MG63 (cell line): ENCODE measurements at places on chromosomes 7 and 10.

DNA sequence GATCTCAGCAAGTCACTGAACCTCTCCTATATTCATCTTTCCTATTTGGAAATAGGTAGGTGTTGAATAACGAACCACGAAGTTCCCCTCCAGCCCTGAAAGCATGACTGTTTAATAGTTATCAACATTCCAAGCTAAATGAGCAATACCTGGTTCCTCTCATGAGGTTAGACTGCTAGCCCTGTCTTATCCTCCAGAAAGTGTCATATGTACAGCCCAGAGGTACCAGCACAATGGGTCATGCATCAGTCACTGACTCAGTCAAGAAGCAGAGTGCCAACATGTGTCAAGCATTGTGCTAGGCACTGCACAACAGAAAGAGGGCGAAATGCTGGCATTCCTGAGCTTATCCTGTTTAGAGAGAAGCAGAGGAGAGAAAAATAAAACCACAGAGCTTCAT, 70.0 kb downstream of the AMPH start:
- peak; percentile 72 for DNase-seq

DNA sequence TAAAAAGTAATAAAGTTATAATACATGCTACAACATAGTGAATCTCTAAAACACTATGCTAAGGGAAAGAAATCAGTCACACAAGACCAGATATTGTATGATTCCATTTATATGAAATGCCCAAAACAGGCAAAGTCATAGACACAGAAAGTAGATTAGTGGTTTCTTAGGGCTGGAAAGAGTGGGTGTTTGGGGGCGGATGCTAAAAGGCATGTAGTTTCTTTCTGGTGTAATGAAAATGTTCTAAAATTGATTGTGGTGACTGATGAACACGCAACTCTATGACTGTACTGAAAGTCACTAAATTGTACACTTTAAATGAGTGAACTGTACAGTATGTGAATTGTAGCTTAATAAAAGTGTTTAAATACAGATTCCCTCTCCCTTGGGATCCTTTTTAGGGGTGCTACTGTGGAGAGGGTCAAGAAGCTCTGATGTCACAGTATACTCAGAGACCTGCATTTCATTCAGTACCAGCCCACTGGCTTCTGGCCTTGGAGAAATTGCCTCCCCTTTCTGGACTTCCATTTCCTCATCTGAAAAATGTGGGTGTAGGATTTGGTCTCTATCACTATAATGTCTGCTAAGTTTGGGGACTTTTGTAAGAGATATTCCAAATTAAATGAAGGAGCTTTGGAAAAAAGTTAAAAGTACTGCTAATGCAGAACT, 46.4 kb downstream of the AOAH start:
- DNase-seq: no peak

GRCh38 chr10:132396494-132397035, 435 bp upstream of the PWWP2B start:
- peak; percentile 59 for DNase-seq

DNA sequence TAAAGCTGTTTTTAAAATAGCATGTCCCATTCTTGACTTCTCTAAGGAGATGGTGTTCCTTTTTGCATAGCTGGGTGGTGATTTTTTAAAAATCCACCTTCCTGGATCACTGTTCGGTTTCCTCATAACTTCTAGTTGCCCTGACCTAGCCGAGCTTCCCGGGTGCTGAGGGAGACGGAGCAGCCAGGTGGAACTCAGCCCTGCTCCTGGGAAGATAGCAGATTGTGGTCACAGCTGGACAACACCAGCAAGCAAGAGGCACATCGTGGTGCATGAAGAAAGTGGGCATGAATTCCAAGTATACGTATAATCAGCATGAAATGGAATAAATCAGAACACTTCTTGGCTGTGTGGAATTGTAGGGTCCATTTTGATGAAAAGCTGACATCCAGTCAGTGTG, 73.5 kb upstream of the RSU1 start:
- DNase-seq: no peak

DNA sequence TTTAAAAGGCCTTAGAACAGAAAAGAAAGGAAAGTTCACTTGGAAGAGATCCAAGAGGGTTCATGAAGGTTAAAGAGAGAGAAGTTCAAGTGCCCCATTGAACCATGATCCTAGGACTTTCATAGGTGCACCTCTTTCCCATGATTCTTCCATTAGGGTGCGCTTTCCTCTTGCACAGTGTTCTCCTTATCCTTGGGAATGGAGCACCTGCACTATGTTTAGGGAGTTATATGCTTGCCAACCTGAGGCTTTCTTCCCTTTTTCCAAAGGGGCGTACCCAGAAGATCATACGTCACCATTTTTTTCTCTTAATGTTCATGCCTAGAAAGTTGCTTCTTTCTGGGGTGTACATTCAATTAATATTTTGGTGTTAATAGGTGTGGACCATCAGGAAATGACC, 908.0 kb upstream of the SORCS1 start:
- DNase-seq: no peak

- no peak for DNase-seq
These were observed 561.8 kb upstream of the LRRN3 start for GRCh38 chr7:110529175-110529574.

DNA sequence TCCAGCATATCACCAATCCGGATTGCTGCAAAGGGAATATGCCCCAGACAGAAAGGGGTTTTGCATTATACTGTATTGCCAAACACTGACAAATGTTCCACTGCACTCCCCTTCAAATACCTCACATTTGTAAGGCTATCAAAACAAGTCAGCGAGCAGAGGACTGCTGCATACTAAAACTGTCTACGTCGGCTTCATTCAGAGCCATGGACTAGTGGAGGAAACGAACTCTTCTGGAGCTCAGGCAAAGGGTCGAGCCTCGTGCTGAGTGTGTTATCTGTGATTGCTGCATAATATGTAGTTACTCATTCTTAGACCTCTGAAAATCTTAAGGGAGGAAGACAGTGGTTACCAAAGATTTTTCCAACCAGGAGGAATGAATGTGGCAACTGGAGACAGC, 200.2 kb downstream of the DYNC1I1 start:
- no peak for DNase-seq

DNA sequence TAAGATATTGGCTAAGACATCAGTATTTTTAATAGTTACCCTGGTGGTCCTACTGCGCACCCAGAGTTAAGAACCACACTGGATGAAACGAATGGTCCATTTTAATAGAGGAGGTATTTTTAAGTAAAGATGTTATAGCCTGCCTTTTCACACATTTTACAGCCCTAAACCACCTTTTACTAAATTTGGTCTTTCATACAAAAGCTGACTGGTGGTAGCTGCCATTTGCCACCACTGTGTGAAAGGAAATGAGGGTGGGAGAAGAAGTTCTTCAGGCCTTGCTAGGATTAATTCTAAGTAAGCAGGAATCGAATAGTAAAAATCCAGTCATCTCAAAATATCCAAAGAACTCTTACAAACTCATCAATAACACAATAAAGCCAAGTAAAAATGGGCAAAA, 15.2 kb upstream of the APBB1IP start:
- no peak for DNase-seq

GRCh38 chr7:102834466-102834865, 78.3 kb upstream of the LRRC17 start:
- no peak for DNase-seq

GRCh38 chr7:71342202-71342601, 210.3 kb downstream of the GALNT17 start:
- no peak for DNase-seq
